ENCODE measurements at places on chromosomes 16 and 17.

DNA sequence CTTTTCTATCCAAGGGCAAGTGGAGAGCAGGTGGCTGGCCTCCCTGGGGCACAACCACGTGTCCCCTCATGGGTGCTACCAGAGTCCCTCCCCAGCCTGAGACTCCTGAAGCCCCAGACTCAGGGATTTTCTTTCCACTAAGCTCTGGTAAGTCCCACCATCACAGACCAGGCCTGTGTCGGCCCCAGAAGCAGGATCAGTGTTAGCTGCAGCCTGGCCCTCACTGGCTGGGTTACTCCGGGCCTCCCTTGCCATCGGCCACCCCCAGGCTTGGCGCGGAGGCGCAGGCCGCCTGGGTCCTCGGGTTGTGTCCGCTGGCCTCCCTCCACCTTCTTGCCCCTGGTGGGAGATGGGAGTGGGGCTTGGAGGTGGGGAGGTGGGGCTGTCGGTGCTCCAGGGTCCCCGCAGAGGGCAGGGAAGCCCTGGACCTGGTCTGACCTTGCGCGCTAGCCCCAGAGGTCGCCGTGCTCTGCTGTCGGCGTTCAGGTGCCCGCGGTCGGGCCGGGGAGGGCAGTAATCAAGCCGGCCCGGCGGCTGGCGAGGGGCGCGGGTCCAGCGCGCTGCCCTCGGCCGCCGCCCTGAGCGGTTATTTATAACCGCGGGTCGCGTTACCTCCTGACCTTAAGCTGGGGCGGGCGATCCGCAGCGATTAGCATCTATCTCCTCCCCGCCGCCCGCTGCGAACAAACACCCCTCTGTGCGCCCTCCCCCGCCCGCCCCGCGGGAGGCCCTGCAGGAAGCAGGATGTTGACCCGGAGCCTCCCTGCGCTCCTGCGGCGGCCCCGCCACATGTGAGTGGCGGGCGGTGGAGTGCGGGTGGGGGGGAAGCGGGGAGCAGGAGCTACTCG lies 78.1 kb upstream of the TOB1 start:
- peak; percentile 80 for DNase-seq

DNA sequence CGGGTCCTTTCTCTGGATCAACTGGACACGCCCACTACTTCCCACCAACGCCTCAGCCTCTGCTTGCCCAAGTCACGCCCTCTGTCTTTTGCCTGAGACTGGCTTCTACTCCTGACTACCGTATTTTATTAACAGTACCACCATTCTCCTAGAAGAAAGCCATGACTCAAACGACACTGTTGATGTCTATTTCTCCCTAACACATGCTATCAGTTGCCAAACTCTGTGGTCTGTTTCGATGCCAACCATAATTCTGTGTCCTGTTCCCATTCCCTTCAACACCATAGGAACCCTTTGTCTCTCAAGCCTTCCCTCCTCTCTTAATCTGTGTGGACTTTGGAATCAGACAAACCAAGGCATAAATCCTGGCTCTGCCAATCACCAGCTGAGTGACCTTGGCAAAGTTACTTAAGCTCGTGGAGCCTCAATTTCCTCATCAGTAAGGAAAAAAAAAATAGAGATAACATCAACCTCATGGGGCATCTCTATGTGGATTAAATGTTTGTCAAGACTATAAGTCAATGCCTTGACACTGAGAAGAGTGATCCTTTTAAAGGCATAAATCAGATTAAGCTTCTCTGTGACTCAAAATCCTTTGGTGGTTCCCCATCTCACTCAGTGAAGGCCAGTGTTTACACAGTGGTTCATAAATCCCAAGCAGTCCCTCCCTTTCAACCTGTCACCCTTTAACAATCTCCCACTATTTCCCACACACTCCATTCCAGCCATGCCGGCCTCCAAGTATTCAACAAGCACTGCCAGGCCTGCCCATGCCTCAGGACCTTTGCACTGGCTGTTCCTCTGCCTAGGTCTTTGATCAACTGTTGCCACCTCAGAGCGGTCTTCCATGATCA lies 45.6 kb downstream of the ERN1 start:
- no peak for DNase-seq

DNA sequence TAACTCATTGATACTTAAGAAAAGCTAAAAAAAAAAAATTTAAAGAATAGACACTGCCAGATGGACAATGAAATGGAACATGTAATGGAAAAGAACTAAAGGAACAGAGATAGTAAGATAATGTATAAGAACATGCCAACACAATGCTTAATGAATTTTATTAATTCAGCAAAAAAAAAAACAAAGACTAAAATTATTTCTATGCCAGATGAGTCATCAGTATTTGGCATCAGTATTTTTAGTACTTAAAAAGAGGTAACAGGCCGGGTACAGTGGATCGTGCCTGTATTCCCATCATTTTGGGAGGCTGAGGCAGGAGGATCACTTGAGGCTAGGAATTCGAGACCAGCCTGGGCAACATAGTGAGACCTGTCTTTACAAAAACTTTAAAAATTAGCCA lies 168.5 kb downstream of the CYB561 start:
- no peak for DNase-seq

GRCh38 chr16:57916735-57917438 lies 54.0 kb downstream of the CNGB1 start:
- DNase-seq, result no peak

DNA sequence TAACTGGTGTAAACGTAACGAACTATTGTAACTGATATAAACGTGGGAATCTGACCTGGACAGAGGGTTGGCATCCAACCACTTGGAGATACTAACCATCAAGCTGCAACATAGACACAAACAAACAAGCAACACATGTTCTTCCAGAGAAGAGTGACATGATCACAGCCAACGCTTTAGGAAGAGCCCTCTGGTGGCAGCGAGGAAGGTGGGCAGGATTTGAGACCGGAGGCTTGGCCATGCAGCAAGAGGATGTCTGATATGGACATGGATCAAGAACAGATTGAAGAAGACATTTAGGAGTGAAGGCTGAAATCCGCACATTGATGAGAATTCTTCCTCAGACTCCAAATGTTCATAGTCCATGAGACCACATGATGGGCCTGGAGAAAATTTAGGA lies 40.3 kb upstream of the TNRC6A start:
- no peak for DNase-seq

DNA sequence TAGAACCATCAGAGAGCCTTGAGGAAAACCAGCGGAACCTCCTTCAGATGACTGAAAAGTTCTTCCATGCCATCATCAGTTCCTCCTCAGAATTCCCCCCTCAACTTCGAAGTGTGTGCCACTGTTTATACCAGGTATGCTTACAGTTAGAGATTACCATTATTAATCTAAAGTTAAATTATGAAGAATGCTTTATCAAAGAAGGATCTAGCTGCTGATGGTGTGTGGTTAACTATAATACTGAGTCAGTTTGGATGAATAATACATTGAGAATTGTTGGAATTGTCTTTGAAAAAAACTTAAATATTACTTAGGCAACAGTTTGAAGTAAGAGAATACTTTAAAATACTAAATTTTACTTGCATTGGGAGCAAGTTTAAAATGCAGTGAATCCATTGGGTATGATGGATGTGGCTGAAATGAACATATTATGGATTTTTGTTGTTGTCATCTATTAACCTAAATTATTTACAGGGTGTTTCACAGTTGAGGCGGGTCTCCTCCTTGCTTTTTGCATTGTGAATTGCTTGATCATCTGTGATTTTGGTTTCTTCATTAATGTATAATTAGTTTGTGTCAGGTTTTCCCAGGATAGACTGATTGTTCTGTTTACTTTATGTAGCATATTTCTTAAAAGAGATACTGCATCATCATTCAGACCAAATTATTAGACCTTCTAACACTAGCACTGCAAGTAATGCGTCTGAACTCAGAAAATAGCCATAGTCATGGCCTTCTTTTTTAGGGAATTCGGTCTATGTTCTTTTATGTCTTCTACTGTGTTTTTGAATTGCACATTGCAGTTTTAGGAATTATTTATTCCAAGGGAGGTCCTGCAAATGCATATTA lies 47.8 kb downstream of the OMG start:
- DNase-seq, result no peak

DNA sequence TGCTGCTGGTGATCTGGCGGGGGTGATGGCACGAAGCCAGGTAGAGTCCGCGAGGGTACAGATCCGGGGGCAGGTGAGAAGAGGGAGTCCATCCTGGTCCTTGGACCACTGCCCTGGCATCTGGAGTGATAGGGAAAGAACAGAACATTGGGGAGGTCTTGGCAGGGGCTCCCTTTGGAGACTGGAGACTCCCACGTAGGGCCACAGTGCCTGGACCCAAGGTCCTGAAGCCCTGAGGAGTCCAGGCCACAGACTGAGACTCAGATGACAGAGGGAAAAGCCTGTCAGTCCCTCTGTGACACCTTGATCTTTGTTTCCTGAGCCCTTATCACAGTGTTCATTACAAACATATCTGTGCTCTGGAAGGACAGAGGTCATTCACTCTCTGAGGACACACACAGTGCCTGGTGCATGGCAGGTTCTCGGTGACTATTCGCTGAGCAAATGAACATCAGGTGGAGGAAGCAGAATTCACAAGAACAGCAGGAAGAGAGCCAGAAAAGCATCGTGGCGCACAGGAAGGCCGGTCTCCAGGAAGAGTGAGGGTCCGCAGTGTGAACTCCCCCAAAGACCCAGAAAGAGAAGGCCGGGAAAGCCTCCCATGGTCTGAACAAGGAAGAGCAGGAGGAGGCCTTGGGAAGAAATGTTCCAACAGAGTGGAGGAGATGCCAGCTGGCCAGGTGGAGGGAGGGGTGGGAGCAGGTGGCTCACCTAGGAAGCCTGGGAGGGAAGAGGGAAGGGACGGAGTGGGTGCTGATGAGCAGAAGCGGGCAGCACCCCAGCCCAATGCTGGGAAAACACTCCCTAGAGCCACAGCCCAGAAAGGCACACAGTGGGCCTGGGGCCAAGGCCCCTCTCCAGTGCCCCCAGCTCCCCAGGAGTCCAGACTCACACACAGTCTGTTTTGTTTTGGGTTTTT lies 20.5 kb downstream of the PEMT start:
- no peak for DNase-seq

DNA sequence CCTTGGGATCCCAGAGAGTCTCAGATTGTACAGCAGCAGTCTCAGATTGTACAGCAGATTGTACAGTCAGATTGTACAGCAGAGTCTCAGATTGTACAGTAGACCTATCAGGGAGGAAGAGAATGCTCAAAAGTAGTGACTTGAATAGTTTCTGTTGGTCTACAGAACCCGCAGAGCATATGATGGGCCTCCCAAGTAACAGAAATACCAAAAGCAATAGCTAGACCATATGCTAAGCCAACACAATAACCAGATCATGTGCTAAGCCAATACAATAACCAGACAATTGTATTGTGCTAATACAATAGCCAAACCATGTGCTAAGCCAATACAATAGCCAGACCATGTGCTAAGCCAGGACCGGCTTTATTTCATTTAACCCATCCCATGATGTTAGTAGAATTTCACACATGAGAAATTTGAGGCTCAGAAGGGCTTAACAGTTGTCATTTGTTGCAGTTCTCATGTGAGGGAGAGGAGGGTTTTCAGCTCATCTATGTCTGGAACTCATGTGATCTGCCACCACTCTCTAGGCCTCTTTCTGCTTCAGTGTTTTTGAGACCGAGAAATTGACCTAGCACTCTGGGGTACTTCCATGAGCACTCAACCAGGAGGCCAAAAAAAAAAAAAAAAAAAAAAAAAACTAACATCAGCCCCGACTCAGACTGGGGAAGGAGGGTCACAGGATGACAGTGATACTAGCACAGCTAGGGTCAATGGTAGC lies 144.0 kb downstream of the SOX9 start:
- no peak for DNase-seq

DNA sequence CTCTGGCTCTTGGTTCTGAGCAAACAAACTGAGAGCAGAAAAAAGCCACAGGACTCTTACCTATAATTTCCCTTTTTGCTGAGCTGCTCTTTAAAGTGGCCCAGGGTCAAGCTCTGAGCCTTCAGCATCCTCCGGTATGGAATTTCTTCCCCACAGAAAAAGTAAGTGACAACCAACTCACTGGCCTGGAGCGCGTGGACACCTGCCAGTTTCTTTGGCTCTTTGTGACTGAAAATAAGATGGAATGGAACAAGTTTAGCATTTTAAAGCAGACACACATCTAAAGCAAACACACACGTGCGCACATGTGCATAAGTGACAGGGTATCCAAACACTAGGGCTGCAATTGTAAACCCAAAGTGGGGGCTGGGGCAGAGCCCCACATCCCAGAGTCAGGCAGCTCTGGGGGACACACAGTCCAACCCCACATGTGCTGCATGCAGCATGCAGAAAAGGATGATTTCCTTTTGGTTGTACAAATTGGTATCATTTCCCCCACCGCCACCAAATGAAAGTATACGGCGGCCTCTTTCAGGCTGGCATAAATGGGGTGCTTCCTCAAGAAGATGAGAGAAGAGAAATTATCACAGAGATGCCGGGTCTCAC lies 27.5 kb downstream of the AXIN2 start:
- DNase-seq, result no peak

DNA sequence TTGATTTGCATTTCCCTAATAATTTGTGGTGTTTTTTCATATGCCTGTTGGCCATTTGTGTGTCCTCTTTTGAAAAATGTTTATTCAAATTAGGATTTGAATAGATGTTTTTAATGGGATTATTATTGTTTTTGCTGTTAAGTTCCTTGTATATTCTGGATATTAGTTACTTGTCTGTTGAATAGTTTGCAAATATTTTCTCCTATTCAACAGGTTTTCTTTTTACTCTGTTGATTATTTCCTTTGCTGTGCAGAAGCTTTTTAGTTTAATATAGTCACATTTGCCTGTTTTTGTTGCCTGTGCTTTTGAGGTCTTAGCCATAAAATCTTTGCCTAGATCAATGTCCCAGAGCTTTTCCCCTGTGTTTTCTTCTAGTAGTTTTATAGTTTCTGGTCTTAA lies 9.6 kb downstream of the GDE1 start:
- no peak for DNase-seq

DNA sequence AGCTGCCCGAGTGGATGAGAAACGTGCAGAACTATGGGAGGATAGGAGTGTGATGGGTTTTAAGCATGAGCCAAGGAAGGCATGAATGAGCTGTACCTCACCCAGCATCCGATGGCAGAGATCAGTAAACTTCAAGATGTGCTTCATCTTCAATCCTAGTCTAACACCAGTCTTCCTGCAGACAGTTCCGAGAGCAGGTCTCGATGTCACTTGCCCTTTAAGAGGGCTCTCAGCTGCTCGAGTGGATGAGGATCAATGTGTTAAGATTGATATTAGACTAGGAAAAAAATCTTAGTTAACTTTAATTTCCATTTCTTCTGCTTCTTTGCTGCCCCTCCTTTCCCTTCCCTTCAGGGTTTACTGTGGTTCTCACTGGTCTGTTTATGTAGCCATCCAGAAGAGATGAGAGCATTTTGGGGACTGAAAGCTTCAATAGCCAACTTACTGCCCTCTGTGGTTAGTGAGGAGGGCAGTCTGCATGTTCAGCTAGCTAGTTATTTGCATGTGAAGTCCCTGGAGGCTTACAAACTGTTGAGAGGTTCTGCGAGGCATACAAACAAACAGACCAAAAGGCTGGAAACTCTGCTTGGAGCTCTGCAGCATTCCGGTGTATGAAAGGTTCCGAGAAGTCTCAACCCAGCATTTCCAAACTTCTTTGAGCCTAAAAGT lies 15.3 kb downstream of the KLHL36 start:
- no peak for DNase-seq

- DNase-seq, result peak; percentile 5
Observed at GRCh38 chr16:17470182-17470907, 415 bp downstream of the XYLT1 start.
